ENCODE measurements at places on chromosomes 2 and 18.
A peak's percentile ranks its signal among the peaks of the same experiment; 100 is the strongest.

- no peak for DNase-seq
Measured at GRCh38 chr2:162091325-162092007, 17.5 kb upstream of the DPP4 start.

DNA sequence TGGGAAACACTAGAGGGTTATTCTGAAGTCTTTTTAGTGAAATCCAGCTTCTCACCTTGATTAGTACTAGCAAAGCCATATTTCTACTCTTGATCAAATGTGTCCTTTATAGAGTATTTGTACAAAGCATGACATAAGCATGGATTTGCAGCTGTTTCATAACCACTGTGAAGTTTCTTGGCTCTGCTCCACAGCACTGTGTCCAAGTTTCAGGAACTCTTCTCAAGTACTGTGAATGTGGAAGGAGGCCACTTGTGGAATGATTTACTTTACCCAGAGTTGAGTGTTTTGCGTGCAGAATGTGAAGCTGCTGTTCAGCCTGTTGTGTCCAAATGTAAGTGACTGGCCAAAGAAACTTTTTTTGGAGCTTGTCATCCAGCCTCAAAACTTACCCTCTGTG is 16.2 kb upstream of the MAPRE2 start:
- DNase-seq: no peak

- DNase-seq: no peak
Measured at GRCh38 chr2:149191915-149192314, 138.5 kb upstream of the LYPD6 start.

DNA sequence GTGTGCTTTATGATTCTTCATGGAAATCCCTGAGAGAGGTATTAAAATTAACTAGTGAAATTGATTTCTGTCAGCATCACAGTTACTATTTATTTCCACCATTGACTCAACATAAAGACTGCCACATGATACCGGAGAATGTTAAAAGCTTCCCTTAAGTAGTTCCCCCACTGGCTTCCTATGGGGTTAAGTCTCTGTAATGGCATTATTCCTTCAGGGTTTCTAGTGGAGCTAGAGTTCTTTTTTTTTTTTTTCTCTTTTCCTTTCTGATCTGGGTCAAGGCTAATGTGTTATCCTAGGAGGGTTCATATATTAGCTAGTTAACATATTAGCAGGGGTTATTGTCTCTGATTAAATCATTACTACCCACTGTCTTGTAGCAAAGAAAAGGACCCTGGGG is 1919.1 kb upstream of the PIK3C3 start:
- DNase-seq: no peak

- DNase-seq: no peak
Measured at GRCh38 chr2:95333888-95334338, 36.8 kb downstream of the KCNIP3 start.

DNA sequence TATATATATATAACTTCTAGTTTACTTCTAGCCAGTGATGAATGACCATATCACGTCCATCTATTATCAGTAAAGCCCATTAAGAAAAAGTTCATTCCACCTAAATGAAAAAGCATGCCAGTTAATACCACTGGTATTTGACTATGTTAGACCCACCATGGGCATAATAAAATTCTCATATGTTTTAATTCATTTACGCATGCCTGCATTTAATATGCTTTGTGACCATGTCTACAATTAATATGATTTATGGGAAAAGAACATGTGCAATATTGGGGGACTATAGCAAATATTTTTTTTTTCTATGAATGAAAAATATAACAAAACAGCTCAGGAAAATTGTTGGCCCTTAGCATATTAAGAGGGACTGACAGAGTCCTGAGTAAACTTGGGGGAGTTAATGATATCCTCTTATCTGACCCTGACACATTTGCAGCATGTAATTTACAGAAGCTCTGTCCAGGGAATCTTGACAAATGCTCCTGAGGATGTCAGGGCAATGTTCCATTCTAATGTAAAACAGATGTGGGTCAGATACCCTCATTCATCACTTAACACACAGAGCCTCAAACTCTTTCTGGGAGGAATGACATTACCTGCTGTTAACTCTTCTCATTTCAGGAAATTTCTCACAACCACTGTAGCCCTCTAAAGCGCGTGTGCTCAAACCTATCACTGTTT is 90.6 kb downstream of the PAX3 start:
- DNase-seq: no peak

DNA sequence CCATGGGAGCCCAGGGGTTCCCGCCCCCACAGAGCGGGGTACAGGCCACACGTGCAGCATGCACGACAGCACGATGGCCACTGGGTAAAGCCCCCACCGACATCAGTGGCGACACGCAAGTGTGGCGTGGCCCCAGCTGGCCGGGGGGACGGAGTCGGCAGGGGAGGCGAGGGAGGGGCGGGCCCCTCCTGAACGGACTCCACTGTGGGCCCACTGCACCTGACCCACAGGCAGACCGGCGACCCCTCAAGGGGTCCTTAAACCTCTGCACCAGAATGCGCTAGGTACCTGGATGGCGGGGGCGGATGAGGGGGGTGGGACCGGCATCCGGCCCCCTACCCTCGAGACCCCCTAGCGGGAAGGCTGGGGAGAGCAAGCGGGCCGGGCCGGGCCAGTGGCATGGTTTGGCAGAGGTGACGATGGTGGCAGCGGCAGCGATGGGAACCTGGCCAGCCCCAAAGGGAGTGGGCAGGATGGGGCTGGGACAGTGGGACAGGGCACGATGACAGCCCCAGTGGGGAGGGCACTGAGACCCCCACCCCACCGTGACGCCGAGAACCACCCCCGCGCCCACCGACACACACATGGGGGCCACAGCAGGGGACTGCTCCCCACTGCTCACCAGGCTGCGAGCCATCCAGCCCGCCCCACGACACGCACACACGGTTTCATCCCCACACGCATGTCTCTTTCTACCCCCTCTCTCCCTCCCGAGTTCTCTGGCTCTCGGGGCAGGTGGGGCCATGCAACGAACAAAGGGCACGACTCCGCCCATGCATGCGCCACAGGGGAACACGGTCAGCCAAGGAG is 91.9 kb upstream of the ANKRD30BL start:
- DNase-seq: no peak

- no peak for DNase-seq
Measured at GRCh38 chr2:55565613-55566012, 46.1 kb downstream of the CFAP36 start.

DNA sequence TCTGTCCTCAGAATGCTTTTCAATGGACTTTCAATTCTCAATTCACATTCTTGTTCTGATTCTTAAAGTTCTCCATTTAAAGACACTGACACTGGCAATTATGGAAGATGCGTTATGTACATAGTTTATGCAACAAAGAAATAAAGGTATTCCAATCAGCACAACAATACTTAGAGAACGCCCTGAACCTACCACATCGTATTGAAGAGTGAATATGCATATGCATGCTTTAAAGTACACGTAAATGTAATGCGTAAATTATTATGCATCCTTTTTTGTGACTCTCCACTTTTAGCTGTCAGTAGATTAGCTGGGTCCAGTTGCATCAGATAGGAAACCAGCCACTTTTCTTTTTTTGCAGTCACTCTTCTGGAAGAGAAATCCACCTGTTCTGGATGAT is 83.5 kb downstream of the RBM43 start:
- DNase-seq: no peak

GRCh38 chr2:31523871-31524492 is 56.8 kb downstream of the SRD5A2 start:
- peak; percentile 10 for DNase-seq

- DNase-seq: no peak
Measured at GRCh38 chr2:168603439-168603961, 147.4 kb downstream of the CERS6 start.

GRCh38 chr2:54577035-54577434 is 120.9 kb downstream of the SPTBN1 start:
- DNase-seq: no peak

DNA sequence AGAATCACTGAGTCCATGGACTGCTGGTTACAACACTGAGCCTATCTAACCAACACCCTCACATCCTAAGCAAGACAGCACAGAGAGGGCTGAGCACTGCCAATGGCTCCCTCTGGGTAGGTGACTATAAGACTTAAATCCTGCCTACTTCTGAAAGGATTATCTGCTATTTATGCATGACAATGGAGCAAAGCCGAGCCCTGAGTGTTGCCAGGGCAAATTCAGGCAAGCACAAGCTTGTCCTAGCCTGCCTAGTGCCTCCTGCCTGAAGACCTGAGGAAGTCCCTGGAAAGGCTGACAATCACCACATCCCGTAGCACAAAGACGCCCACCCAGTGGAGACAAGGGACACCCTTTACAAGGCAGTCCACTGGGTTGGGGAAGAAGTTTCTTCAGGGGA is 129.7 kb downstream of the OSR1 start:
- no peak for DNase-seq

DNA sequence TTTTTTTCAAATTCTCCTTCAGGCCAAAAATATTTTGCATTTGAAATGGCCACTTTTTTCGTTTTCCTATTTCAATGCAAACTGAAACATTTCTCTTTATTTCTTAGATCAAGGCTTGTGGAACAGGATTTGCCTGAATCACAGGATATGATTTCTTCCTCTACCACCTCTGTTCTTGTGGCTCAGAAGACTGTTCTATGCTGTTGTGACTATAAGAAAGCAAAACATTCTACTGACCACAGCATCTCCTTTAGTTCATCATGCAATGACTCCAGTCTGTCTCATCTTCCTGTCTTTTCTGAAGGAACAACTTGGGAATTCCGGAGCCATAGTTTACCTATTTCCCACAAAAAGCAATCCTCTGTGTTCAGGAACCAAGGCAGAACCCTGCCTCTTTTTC is 16.2 kb upstream of the ZNF512 start:
- no peak for DNase-seq

GRCh38 chr2:195407783-195408182 is 249.2 kb upstream of the SLC39A10 start:
- no peak for DNase-seq

- DNase-seq: no peak
Measured at GRCh38 chr2:172613615-172614231, 57.8 kb downstream of the PDK1 start.

- DNase-seq: no peak
Measured at GRCh38 chr2:227932001-227932400, 60.6 kb downstream of the DAW1 start.

- DNase-seq: no peak
Measured at GRCh38 chr2:110931648-110932047, 189.1 kb upstream of the BCL2L11 start.

DNA sequence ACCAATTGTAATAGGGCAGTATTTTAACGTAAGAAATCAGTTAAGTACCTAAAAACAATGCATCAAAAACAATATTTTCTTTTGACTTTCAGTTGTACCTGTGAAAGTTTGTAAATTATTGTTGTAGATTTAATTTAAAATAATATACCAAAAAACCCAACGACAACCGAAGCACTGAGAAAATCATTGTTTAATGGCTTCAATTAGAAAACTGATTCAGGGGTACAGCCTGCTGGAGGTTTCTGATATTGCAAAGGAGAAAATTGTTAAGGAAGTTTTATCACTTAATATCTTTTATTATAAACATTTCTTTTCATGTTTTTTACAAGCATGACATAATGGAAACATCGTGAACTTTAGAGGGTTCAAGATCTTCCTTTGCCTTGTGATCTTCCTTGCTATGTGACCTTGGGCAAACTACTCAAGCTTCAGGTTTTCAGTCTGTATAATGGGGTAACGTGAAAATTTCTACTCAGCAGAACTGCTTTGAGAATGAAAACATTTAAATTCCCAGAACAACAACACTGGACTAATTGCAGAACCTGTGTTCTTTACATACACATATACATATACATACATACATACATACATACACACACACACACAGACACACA is 76.3 kb upstream of the GLS start:
- no peak for DNase-seq

DNA sequence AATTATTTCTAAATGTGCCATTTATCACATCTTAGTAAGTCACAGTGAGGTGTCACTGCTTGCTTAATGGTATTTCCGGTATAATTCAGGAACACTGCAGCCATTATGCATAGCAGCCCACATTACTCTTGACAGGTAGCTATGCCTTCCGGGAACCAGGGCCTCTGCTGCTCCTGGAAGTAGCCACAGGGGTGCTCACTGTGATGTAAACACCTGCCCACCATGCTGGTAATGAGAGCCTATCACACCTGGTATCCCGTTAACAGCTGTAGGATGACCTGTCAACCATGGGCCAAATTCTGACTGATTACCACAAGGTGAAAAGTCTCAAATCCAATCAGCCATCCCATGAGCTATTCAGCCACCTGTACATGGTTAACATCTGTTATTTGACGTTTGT is 647.0 kb upstream of the NXPH2 start:
- DNase-seq: no peak

DNA sequence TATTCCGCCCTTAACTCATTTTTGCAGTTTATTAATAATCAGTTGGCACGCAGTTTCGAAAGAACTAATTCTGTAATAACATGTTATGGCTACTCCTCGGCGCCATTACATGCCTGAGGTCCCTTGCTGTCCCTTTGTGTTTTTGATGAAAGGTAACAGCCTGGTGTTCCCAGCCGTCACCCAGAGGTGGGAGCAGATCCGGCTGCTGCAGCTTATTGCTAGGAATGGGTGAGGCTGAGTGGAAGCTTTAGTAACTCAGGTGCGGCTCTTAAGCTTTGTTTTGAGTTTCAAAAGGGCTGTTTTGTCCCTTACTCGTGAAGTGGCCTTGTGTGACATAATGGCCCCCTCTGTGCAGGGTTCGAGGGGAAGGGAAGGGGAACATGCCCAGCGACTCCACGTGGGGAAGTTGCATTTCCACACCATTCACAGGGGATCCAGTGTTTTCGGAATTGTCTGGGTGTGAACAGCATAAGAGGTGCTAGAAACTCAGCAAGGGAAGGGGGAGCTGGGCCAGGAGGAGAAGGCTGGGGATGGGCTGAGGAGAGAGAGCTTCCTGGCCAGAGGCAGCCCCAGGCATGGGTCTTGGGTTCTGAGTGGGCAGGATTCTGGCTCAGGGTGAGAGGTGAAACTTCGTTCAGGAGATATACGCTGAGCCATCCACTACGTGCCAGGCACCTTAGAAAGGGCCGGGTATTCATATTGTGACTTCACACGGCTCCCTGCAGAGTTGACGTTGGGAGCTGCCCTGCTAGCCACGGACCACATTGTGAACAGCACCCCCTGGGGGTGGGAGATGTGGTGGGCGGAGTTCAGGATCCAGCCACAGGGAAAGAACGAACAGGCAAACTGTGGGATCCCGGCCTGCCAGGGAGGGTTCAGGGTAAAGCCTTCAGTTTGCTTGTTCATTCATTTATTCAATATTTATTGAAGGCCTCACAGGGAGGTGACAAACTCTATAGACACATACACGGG is 84.4 kb downstream of the TGOLN2 start:
- no peak for DNase-seq

DNA sequence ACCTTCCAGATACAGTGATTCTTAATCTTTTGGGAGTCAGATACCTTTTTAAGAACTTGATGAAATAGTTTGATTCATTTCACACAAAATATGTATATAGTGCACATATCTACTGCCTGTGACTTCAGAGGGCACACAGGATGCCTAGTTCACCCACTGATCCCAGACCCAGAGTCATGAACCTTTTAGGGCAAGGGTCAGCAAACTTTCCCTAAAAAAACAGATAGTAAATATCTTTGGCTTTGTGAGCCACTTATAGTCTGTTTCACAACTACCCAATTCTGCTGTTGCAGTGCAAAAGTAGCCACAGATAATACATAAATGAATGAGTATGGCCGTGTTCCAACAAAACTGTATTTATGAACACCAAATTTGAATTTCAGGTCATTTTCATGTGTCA is 124.9 kb downstream of the ANKRD44 start:
- DNase-seq: no peak

GRCh38 chr2:9805435-9806297 is 37.6 kb upstream of the TAF1B start:
- no peak for DNase-seq
